ENCODE measurements at places on chromosomes 1 and 21.

- ATAC-seq: no peak
These were observed 97.6 kb upstream of the SIM2 start for GRCh38 chr21:36601362-36601761.

DNA sequence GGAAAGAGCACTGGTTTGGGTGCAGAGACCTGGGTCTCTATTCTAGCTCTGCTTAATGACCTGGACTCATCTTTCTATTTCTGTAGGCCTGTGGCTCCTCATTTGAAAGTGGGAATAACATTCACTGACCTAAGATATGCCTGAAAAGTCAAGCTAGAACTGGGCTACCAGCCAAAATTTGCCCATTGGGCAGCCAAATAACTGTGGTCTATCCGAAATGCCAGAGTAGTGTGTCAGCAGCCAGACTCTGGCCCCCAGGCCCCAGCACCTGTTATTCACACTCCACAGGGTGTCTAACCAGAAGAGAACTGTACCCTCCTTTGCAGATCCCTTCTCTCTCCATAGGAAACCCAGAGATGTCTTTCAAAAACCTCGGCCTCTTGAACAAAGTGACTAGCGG is 12.6 kb downstream of the DAB1 start:
- no peak for ATAC-seq

DNA sequence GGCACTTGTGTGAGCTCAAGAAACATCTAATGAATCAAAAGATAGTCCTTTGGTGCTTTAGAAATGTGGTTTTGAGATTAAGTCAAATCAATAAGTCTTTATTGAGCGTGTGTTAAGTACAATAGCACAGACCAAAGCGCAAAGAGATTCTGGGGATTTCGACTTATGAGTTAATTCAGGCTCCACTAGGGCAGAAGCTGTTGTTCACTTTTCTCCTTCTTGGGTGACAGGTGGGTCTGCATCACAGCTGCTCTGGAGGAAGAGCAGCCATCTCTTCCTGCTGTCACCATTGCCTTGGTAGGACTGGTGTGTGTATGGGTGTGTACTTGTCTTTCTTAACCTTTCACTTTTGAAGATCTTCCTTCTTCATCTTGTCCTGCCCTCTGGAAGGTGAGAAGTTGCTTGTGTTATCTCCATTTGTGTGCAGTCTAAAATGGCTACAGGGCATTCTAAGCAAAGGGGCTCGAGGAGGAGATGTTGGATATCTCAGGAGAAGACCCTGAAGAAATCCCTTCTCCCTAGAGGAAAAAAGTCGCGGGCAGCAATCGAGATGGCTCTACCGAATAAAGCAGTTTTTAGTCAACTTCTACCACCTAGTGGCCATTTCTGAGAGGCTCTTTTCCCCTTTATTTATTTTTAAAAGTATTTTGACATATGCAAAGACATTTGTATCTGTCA is 22.9 kb upstream of the DISC1 start:
- ATAC-seq: peak; percentile 33

DNA sequence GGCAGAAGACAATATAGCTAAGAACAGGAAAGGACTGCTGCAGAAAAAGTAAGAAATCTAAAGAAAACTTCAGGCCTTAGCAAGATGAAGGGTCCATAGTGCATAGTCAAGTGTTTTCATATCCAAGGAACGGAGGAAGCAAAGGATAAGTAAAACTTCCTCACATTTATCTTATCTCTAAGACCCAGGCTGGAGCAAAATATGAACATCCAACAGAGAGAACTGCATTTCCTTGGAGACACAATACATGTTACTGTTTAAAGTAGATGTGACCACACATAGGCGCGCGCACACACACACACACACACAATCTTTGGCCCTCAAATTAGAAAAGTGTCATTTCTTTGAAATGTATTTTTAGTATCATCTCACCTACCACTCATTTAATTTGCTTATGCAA is 66.7 kb downstream of the TTLL7 start:
- no peak for ATAC-seq

GRCh38 chr1:241881440-241881839 is 33.4 kb downstream of the EXO1 start:
- ATAC-seq: no peak
